ENCODE measurements at places on chromosomes 13 and 19. TPM values are rescaled to one million over a fixed set of nuclear protein-coding genes. Genes with fewer than 3 reads are reported as not detected.

DNA sequence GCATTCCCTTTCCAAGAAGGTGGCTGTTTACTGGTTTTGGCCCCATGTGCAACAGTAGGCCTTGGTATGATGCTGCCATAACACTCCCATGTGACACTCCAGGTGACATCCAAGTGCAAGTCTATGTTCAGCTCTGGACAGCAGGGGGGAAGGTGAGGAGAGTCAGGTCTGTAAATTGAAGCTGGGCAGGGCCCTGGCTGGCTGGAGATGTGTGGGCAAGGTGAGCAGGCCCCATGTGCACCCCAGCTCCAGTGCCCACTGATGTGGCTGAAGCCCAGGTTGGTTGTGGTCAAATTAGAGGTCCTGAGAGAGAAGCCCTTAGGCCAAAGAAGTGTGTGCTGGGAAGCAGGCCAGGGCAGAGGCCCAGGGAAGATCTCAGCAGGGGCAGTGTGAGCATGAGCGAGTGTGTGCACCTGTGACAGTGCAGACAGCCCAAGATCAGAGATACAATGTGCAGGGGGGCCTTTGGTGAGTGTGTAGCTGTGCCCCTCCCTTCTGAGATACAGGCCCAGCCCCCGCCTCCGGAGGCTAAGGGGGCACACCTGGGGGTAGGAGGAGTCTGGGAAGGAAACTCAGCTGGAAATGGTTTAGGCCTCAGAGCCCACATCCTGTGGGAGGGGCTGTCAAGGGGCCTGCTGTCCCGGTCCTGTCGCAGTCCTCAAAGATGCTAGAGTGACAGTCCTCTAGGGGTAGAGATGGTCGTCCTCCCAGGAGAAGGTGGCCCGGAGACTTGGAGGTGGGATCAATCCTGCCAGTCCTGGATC is 18.6 kb downstream of the DEDD2 start:
- no peak for DNase-seq

GRCh38 chr19:590396-590745 is 690 bp downstream of the HCN2 start:
- no peak for DNase-seq

The NACC1 gene
- 44.6 TPM for total RNA-seq

The PROZ gene
- not detected for total RNA-seq

DNA sequence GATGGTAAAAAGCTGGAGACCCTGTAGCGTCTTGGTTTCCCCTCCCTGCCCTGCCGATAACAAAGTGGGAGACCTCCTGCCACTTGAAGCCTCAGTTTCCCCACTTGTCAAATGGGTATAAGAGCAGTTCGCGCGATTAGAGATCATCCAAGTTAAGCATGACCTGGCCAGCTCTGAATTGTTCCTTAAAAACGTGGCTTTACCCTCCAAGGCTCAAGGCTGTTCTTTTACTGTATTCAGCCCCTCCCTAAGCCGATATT is 421 bp downstream of the TNPO2 start:
- DNase-seq = no peak

DNA sequence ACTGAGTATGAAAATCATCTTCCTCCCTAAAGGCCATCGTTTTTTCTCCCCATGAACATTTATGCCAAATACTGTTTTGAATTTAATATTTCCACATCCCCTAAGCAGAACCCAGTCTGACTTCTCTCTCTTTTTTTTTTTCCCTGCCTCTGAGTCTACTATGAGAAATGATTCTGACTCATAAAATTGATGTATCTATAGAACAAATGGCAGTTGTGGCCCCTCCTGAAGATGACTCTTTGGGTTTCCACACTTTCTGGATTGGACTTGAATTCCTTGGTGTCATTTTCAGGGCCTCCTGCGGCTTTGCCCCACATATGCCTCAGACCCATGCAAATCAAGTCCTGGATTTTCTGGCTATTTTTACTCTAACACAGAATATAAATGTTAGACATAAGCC is 22.7 kb upstream of the NAXD start:
- DNase-seq = no peak

The SMARCA4 gene
- total RNA-seq = 34.7 TPM

The CEACAM5 gene
- not detected for total RNA-seq

GRCh38 chr19:53812335-53812734 is 11.8 kb downstream of the NLRP12 start:
- DNase-seq = no peak

DNA sequence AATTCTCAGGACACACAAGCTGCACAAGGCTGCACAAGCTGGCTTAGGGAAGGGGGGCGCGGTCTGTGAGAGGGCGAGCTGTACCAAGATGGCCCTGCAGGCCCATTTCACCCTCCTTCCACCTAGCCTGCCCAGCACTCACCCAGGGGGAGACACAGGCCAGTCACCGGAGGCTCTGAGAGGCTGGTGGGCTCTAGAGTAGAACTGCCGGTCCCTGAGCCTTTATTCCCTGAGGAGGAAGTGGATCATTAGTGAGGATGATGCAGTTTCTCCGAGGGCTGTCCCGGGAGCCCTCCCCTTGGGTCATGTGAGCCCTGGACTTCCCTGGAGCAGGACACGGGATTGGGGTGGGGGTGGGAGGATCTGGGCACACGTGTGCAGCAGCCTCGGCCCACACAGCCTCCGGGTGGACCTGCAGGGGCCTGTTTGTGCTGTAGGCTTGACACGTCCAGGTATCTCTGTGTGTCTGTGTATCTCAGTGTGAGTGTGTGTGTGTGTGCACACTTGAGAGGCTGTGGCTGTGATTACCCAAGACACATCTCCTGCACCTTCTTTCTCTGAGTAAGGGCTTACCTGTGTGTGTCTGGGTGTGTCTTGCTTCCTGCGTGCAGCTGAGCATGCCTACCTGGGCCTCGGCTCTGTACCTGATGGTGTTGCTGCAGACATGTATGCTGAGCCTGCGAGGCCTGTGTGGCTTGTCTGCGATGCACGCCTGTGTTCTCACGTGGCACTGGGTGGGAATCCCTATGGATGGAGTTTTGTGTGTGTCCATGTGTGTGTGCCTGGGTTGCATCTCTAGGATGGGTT is at the start of gene ACP5:
TSS of gene ACP5 (minus strand) at position 195 of the 807 bp plus-strand sequence. CDS start 328 bp downstream, outside the sequence.
- DNase-seq = no peak

- no peak for DNase-seq
These were observed 127.5 kb downstream of the RFC3 start for GRCh38 chr13:33945477-33945876.

The ONECUT3 gene
- not detected for total RNA-seq

DNA sequence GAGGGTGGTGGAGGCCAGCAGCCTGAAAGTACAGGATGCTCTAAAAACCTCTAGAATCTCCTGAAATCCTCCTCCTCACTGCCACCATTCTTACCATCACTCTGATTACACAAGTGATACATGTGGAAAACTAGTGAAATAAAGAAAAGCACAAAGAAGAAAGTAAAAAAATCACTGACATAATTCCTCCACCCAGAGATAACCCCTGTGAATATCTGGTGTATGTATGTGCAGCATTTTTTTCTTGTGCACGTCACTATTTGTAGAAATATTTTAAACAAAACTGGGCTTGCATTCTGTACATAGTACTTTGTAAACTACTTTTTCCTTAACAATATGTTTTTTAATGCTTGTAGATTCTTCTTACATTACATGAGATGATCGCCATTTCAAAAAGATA is 73.2 kb downstream of the CDADC1 start:
- DNase-seq = no peak

The AMH gene
- total RNA-seq = 0.24 TPM

DNA sequence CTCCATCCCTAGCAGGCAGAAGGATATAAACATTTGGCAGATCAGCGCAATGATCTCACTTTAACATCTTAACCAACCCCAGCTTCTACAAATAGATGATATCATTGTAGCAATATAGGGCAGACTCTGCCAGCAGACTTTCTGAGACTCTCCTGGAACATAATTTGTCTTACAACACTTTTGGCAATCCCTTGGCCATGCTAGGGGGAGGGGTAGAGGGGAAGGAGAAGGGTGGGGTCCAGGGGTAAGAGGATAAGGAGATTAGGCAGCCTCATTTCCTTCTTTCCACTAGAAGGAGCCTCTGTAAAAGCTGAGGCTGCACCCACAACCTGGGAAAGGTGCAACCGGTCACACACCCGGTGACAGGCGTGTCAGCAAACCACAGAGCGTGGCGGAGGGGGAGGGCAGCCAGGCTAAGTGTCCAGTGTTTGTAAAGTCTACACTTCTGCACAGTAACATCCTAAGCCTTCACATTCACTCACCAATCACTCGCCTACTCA is 8.7 kb upstream of the UBAC2 start:
- no peak for DNase-seq

- no peak for DNase-seq
These were observed 31.4 kb downstream of the ELF1 start for GRCh38 chr13:40987606-40988280.

GRCh38 chr13:29106651-29107050 is 286.5 kb downstream of the MTUS2 start:
- no peak for DNase-seq

DNA sequence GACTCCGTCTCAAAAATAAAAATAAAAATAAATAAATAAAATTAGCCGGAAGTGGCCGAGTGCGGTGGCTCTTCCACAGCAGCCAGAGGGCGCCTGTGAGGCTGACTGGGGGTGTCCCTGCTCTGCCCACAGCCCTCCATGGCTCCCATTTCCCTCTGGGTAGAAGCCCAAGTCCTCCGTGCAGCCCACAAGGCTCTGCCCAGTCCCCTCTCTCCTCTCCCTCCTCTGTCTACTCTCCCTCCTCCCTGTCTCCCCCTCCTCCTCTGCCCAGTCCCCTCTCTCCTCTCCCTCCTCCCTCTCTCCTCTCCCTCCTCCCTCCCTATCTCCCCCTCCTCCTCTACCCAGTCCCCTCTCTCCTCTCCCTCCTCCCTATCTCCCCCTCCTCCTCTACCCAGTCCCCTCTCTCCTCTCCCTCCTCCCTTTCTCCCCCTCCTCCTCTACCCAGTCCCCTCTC is 20.4 kb downstream of the MISP start:
- no peak for DNase-seq

DNA sequence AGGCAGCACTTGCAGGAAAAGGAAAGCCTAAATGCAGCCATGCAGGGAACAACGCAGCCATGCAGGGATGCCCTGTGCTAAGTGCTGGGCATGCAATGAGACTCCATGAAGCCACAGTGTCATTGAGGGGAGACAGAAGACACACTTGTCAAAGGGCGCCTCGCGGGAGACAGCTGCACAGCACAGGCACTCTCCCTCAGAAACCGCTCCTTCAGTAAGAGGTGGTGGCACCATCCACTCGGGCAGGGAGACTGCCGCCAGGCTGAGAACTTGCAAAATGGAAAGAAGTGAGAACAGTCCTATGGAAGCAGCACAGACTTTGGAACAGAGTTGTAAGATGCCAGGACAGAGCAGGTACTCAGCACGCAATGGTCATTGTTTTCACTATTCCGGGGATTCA is 51.1 kb downstream of the GGACT start:
- no peak for DNase-seq

DNA sequence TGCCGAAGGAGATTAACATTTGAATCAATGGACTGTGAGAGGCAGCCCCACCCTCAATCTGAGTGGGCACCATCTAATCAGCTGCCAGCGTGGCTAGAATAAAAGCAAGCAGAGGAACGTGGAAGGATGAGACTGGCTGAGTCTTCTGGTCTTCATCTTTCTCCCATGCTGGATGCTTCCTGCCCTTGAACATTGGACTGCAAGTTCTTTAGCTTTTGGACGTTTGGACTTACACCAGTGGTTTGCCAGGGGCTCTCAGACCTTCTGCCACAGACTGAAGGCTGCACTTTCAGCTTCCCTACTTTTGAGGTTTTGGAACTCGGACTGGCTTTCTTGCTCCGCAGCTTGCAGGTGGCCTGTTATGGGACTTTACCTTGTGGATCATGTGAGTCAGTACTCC is 14.7 kb downstream of the NHLRC3 start:
- DNase-seq = no peak

GRCh38 chr19:47503130-47503825 is 11.6 kb downstream of the NAPA start:
- no peak for DNase-seq

The YJEFN3 gene
- 5.8 TPM for total RNA-seq

DNA sequence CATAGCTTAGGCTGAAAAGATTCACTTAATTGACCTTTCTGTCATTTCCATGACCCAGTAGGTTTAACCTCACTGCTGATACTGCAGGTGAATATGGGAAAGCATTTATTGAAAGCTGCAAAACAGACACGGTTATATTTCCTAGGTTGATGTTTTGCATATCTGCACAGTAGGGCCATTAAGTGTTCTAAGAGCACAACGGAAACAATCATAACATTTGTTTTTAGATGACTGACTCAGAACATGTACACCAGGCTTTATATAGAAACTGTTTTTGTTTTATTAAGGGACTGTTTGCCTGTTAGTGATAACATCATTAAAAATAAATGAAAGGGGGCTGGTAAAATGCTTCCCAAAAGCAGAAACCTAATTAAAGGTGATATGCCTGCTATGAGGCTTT is 367.8 kb downstream of the DACH1 start:
- no peak for DNase-seq

DNA sequence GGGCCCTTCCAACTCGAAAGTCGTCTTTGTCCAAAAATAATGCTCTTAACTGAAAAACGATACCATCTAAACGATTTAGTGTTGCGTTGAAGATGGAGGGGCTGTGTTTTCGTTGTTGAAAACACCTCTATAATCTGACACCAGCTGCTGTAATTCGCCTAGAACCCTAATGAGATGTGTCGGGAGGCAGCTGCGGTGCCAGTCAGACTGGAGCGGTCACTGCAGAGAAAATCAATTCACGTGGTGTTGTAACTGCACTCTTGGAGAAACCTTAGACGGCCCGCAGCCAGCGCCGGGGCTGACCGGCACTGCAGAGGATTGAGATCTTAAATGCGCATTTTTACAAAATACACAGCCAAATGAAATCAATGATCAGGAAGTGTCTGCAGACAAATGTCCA is 339.1 kb downstream of the ZNF536 start:
- DNase-seq = no peak

The RNF225 gene
- not detected for total RNA-seq

- no peak for DNase-seq
These were observed 17.3 kb upstream of the OXGR1 start for GRCh38 chr13:97011446-97012131.

GRCh38 chr13:43422116-43422515 is 364.7 kb downstream of the ENOX1 start:
- no peak for DNase-seq
